ENCODE measurements at places on chromosomes 7 and 10.

- peak; percentile 62 for DNase-seq
Observed at GRCh38 chr10:73584737-73585136, 6.4 kb downstream of the USP54 start.

DNA sequence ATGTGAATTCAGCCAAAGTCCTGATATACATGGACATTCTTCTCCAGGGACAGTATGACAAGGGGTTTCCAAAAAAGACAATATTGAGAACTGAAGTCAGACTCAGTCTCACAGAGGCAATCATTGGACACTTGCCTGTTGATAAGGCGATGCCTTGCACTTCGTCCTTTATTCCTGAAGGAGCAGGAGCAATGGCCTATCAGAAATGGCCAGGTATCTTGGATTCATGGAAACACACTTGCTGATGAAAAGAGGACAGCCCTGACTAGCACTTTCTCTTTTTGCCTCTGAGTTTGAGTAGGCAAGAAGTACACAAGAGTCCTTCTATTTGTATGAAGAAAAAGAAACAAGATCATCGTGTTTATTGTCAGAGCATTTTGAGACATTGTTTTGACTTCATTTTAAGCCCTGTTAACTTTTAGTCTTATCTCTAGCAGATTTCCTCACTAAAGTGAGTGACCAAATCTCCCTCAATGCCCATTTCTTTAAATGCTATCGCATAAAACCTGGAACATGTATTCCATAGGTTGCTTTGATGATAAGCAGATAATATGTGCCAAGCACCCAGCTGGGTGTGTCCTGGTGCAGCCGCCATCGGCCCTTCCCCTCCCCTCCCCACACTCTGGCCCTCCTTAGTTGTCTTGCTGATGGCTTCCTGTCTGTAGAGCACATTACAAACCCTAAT, 26.6 kb downstream of the ST8SIA6 start:
- DNase-seq: no peak

DNA sequence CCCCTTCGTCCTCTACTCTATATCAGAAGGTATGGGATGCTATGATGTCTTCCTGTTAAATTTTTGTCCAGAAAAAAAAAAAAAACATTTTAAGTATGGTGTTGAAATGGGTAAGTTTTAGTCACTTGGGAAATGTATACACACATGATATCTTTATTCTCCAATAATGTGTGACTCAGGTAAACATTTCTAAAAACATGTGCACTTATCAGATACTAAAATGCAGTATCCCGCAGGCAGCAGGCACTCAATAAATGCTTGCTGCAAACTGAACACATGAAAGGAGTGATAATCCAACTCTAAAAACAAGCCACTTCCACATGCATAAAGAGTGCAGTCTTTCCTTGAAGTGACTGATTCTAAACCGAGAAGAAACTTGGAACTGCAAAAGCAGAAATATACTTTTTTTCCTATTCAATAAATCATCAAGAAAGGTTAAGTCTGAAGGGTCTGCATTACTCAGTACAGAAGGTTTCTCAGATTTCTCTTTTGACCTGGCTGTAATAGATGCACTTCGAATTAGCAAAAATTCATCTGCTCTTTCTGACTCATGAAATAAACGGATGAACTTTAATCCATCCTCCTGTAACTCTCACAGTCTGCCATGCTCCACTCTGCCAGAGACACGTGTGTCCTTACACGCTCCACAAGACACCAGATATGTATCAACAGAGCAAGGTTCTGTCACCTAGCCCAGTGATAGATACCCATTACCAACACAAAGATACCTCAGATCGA, 84.0 kb downstream of the HIPK2 start:
- DNase-seq: peak; percentile 20

- no peak for DNase-seq
Observed at GRCh38 chr10:112977426-112977898, 27.4 kb downstream of the TCF7L2 start.

- no peak for DNase-seq
Observed at GRCh38 chr7:154789404-154789803, 213.5 kb downstream of the PAXIP1 start.

GRCh38 chr10:88792661-88793060, 9.9 kb upstream of the LIPM start:
- no peak for DNase-seq

DNA sequence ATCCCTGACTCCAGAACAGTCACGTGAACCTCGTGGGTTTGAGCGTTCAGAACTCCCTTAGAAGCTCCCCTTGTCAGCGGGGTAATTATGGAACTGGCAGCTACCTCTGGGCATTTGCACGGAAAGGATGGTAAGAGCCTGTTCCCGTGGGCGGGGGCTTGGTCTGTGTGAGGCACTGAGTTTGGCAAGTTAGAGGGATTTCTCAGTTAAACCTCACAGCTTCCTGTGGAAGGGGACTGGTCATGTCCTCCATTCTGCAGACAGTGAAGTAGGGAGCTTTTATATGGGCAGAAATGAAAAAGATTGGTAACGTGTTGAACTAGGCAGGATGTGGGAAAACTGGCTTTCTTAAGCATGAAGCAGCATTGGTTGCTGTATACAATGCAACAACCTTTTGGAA, 16.0 kb downstream of the PALD1 start:
- no peak for DNase-seq

DNA sequence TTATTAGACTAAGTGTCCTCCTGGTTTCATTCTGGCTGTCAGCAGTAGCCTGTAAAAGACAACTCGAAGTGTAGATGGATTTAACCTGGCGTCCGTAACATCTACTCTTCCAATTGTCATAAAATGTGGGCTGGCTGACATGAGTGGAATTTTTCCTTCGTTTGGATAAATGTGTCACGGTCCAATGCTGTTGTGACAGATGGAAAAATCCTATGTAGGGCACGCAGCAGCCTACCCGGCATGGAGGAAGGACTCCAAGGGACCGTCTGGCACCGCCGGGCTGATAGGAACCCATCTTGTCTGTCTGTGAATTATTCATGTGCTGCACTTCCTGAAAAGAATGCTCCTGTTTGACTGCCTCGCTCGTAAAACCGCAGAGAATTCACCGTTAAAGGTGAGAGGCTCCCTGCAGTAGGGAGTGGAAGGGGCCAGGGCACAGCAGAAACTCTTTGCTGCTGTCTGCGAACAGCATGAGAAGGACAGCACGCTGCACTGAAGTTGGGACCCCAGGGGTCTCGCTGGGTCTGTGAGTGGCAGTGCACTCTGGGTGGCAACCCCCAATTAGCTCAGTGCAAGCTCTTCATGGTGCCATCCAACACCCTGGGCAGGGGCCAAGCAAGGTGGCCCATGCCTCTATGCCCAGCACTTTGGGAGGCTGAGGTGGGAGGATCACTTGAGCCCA, 1.6 kb upstream of the ORAI2 start:
- no peak for DNase-seq

DNA sequence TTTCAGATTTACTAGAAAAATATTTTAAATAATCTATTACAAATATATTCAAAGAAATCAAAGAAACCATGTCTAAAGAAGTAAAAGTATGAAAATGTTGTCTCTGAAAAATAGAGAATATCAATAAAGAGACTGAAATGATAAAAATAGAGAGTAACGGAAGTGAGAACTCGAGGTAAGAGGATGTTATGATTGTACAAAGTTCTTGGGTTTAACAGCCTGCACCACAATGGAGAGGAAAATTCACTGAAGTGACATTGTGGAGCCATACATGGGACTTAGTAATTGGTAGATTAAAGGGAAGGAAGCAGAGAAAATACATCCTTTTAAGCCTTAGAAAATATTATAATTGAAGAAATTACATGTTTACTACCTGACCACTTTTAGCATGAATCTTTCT, 77.9 kb downstream of the THSD7A start:
- DNase-seq: no peak

DNA sequence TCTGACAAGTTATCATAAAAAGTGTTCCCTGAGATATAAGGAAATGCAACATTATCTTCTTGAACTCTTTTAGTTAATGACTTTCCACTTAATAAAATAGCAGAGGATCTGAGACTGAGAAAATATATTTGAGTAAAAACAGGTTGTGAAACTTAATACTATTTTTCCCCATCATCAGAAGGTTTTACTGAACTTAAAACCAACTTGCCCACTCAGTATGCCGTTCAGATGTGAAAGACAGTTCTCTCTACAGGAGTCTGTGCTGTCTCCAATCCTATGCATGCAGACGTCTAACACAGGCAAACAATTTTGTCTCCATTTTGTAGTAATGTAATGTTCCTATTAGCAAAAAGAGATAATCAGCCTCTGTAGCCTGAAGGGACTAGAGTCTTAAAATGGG, 38.2 kb upstream of the CYP2C18 start:
- no peak for DNase-seq

- no peak for DNase-seq
Observed at GRCh38 chr10:132595854-132596253, 58.3 kb downstream of the INPP5A start.

GRCh38 chr10:20088061-20088701, 271.9 kb downstream of the PLXDC2 start:
- no peak for DNase-seq

DNA sequence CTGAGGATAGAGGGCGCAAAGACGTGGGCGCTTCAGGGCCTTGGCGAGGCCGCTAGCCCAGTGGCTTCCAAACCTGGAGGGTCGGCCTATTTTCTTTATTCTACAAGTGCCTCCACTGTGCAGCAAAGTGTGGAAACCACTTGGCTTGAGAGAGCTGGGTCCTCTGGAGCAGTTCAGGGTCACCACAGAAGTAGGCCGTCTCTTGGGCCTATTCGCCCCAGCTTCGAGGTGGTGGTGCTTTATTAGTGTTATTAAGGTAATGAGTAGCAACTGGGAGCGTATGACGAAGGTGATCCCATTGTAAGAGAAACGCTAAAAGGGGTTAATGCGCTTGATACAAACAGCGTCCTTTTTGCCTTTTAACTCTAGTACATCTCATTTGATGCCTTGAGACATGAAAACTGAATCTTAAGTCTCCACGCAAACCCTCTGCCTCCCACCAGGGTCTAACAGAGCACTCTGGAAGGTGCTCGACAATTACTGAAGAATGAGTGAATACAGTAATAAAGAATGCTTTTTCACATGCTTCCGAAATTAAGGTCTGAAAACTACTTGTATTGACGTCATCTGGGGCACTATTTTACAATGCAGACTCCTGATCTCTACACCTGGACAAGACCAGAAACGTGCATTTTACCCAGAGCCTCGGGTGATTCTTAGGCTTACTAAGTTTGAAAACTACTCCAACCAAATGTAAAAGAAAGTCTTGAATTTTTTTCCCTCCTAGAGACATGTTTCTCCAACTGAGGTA, 647 bp upstream of the GSAP start:
- DNase-seq: no peak

- no peak for DNase-seq
Observed at GRCh38 chr10:71648933-71649320, 70.7 kb downstream of the C10orf105 start.

GRCh38 chr7:140982508-140982907, 32.2 kb downstream of the MRPS33 start:
- no peak for DNase-seq

DNA sequence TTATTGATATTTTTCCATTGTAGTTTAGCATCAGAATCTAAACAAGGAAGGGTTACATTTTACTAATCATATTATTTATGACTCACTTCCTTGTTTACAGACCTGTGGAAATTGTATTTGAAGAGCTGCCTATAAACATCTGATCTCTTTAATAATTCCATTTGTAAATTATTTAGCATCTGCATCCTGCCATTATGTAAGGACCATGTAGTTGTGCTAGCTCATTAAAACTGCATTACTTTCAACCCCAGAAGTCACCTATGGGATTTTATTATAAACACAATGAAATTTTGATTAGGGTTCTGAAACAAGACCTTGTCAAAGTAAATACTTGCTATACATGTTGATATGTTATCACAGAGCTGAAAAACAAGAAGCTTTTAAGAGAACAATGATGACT, 146.8 kb upstream of the SLC26A5 start:
- no peak for DNase-seq

GRCh38 chr10:131728286-131729228, 172.3 kb upstream of the PPP2R2D start:
- DNase-seq: no peak

GRCh38 chr10:88831709-88832108, 19.9 kb downstream of the ANKRD22 start:
- no peak for DNase-seq

DNA sequence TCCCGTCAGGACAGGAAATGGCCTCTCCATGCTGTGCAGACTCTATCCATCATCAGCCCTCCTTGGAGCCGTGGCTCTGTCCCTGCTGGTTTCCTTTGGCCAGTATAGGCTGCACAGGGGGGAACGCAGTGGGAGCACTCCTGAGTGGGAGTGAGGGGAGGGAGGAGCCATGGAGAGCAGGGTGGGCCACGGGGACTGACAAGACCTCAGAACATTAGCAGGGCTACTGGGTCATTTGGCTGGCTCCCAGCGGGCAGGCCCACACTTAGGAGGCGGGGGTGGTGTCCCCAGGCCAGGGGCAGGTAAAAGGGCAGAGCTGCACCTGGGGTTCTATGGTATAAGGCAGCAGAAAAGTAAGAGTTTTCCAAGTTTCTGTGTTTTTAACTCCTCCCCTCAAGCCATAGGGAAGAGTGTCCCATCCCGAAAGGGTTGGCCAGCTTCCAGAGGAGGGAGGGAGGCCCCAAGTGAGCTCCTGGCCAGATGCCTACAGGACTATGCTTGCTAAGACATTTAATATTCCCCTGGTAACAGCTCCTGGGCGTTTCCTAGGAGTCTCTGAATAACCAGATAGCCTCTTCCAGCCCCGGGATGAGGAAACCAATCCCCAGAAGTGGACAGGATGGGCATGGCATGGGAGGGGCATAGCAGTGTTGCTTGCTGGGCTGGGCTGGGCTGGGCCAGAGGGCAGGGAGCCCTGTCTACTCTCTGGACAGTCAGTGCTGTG, 5.5 kb upstream of the OPN4 start:
- peak; percentile 76 for DNase-seq

GRCh38 chr7:114409750-114410149, 4.9 kb upstream of the FOXP2 start:
- peak; percentile 78 for DNase-seq

GRCh38 chr10:88395677-88396076, 187.4 kb downstream of the RNLS start:
- DNase-seq: no peak

- DNase-seq: peak; percentile 69
Observed at GRCh38 chr10:125041856-125042506, 100.1 kb downstream of the ZRANB1 start.

DNA sequence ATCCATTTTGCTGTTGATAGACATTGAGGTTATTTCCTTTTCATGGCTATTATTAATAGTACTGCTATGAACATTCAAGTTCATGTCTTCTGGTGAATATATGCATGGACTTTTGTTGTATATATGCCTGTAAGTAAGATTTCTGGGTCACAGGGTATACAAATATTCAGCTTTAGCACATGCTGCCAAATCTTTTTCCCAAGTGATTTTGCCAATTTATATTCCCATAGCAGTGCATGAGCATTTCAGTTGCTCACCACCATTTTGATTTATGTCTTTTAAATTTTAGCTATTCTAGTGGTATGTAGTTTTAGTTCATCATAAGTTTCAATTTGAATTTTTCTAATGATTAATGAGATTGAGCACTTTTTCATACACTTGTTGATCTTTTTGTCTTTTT, 59.9 kb downstream of the CALD1 start:
- peak; percentile 61 for DNase-seq

GRCh38 chr10:86535132-86535882, 13.7 kb upstream of the WAPL start:
- no peak for DNase-seq

Data from fibroblast of upper back skin (primary cell).